Substantia nigra (tissue), 51 donors: ENCODE measurements at places on chromosomes 4 and X.

- no peak for DNase-seq
These were observed 1123.9 kb upstream of the PCDH7 start for GRCh38 chr4:29596228-29596627.

- no peak for DNase-seq
These were observed 84.2 kb upstream of the NRK start for GRCh38 chrX:105738162-105738561.

DNA sequence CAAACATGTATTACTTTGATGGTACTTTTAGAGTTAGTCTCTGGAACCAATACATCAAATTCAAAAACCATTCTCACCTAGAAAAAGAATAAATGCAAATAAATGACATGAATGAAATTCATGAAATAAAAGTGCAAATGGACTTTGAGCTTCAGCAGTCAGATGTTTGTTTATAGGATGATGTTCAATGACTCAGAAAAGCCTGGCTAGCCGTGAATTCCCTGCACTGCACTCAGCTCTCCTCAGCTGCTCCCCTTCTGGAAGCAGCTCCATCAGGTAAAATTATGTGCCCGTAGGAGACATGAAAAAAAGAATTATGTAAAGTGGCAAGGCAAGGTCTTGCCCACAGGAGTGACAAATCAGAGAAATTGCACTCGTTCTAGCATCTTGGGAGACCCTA, 390.6 kb downstream of the GPM6A start:
- DNase-seq = no peak

DNA sequence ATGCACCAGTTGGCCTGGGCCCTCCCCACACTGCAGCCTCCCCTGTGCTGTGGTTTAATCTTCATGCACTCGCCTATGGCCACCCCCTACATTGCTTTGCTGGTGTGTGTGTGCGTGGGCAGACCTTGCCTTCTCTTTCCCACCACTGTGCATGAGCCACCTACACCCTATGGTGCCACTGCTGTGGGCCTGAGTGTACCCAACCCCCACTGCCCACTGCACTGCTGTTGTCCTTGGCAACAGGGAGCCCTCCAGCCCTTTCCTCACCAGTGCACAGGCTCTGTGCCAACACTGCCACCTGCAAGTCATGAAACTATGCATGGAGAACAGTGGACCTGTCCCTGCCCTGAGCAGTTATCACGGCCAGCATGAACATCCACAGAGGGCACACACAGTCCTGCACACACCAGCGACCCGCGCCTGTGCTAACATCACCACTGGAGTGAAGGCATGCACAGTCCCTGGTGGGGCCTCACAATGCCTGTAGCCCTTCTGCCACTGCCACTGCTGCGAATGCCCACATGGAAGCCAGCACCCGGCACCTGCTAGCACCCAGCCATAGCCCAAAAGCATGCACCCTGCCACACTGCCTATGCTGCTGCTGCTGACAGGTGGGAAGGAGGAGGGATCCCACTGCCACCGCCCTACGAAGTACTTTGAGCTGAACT, 237.8 kb upstream of the ARSJ start:
- DNase-seq = no peak

DNA sequence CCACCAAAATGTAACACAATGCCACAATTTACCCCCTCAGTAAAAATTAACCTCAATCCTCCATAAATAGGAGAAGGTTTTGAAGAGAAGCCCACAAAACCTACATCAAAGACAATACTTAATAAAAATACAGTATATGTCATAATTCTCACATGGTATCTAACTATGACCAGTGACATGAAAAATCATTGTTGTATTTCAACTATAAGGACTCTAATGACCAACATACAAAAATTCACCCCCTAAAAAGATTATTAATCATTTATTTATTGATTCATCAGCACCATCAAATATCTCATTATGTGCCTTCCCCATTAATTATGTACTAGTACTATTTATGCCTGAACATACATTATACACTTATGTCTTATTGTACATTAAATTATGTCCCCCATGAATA, 77.1 kb upstream of the ZMAT1 start:
- no peak for DNase-seq

DNA sequence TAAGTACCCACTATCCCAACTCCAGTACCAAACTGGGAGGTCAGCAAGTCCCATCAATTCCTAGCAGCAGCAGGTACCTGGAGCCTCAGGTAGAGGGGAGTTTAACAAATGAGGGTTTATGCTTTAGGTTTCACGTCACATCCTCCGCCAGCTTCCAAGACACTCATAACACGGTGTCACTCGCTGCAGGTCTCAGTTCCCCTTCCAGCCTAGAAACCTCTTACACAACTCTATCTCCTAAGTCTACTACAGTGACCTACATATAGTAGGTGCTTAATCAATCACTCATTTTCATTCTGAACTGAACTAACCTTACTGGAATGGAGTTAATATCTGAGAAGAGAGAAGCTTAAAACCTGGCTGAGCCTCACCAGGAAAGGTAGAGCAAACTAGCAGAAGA, 96.0 kb downstream of the EFHC2 start:
- no peak for DNase-seq

- DNase-seq = no peak
These were observed 3.4 kb upstream of the USP53 start for GRCh38 chr4:119209077-119209476.

DNA sequence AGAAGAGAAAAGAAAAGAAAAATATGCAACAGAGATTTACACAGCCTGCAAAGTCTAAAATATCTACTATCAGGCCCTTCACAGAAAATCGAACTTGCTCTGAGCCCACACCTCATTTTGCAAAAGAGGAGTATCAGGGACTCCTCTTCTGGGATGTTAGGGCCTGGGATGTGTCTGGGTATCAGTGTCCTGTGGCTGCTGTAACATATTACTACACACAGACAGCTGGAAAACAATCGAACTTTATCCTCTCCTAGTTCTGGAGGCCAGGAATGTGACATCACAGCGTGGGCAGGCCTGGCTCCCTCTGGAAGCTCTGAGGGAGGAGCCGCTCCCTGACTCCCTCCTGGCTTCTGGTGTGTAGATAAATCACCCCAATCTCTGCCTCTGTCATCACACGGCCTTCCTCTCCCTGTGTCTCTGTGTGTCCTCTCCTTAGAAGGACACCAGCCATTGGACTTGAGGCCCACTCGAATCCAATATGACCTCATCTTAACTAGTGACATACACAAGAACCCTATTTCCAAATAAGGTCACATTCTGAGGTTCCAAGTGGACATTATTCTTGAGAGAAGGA, 52.9 kb downstream of the PPP2R2C start:
- DNase-seq = peak; percentile 68

DNA sequence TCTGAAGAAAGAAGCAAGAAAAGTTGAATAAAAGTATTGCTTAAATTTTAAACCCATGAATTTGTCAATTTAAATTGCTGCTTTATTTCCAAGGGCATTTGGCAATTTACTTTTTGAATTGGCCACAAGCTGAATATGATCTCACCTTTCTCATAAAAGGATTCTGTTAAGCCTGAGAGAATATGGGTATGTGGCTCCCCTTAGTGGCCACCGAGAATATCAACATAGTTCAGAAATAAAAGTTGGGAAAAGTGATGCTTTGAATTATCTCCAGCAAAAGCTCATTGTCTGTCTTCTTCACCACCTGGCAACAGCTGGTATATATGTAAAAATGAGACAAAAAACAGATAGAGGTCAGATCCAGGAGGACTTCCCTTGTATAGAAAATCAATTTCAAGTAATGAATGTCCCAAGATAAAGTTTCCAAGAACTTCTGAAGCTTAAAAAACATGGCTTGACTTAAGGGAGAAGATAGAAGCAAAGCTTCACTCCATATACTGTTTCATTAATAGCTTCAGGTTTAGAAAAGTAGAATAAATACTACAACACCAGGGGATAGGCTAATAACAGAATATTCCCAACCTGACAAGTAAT, 290.7 kb upstream of the FAM241A start:
- DNase-seq = peak; percentile 16

DNA sequence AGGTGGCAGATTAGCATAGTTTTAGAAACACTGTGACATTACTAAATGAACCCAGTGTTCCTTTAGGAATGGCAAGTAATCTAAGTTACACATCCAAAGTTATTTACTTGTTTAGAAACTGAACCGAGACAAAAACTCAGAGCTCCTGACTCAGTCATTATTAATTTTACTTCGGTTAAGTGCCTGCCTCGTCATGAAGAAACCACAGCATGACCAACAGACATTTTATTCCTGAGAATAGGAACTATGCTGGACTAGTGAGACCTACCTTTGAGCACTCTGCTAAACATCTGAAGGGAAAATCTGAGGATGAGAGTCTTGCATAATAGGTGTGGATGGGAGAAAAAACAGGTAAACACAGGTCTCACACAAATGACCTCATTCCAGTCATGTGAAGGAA, 2.5 kb downstream of the BEX1 start:
- no peak for DNase-seq

DNA sequence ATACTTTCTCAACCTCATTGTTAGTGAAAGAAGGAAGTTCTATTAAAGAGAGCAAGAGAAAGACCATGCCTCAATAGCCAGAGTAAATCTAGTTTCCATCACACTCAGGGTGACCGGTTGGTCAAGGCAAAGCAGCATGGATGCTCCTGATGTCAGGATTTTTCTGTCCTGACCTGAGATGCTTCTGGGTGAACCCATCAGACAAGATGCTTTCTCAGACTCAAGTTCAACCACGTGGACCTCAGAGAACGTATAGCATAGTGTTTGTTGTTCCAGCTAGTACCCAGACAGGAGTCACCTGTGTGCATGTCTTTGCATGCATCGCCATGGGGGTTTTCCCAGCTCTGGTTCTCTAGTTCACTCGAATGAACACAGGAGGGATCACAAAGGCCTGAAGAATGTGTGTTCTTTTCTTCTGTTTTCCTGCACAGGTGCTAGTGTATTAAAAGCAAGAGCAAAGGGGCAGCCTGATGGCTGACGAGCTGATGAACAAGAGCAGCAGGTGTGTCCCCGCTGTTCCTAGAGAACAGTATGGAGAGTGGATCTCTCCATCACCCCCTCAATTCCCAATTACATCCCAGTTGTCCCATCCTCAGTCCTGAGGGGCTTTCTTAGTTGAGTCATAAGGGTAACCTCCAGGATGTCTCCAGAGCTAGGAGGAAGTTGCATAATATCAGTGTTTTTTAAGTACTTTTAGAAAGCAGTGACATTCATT, 110.5 kb upstream of the ENPP6 start:
- DNase-seq = no peak

DNA sequence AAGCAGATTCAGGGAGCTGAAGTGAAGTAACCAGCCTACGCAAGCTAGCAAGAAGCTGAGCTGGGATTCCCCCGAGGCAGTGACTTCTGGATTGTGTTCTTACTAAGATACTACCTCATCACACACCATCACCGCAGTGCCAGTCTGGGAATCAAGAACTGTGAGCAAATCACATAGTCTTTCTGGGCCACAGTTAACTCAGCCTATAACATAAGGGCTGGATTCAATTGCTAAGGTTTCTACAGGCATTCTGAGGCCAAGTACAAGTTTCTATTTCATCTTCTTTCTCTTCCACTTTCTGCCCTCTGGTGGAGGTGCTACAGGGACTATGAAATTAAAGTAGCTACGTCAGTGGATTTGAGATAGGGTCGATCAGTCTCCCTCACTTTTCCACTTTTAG, 1.4 kb upstream of the CORIN start:
- DNase-seq = no peak

DNA sequence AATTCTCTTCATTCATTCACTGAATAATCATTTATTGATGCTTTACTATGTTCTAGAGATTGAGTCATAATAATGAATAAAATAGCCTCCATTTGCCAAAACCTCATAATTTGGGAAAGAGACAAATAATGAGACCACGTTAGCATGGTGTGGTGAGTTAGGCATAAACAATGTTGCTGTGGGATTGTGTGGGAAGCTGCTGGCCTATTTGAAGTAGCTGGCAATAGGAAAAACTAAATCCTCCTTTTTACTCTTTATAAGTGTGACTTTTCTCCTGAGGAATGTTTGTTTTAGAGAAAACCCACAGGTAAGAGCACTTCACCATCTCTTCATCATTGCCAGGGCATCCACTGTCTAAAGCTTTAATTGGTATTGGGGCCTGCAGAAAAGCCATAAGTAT, 95.3 kb downstream of the AREG start:
- no peak for DNase-seq

DNA sequence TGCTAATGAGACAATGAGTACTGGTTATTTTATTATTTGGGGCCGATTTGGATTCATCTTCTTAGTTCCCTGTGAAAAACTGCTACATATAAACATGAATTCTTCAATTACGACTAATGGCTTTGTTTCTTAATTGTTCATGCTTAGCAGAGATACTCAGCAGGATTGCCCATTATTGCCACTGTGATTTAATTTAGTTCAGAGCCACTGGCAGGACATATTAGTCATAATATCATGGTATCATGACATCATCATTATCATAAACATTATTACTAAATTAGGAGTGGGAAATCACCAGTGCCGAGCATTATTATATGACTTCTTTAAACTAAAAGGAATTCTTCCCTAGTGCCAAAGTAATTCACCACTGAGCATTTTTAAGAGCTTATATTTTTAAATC, 201.4 kb downstream of the SPOCK3 start:
- DNase-seq = no peak

GRCh38 chr4:71095141-71095540, 101.7 kb downstream of the DCK start:
- no peak for DNase-seq

DNA sequence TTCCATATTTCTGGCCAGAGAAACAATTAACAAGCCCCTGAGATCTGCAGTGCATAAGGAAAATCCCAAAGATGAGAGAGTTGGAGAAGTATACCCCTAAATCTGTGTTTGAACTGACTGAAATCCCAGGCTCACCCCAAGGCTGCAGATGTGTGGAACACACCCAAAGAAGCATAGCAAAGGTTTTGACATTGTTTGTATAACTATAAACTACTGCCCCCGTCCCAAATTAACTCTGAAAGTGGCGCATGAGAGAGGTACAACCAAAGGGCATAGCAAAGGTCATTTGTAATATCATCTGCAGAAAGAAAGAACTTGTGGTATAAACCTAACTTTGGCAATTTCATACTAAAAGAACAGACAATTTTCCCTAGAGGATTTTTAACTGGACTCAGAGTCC, 157.9 kb downstream of the DCAF12L1 start:
- no peak for DNase-seq
